NCI-H2107 (cell line): ENCODE measurements at places on chromosomes 1 and 21.

- no peak for DNase-seq
These were observed 48.3 kb downstream of the ZBTB18 start for GRCh38 chr1:244099258-244099930.

DNA sequence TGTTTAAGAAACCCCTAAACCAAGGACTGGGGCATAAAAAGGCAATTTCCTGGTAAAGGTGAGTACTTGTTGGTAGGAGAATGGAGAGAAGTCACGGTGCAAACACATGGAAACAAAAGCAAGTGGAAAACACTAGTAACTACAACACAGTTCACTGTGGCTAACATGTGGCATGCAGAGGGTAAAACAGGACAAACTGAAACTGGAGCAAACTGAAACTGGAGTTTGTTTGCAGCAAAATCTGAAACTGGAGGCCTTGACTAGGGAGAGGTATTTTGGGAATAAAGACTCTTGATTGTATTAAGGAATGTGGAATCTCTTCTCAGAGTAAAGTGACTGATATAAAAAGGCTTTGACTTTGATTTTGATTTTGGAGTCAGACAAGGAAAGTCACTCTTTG, 376.3 kb upstream of the PRMT6 start:
- no peak for DNase-seq

DNA sequence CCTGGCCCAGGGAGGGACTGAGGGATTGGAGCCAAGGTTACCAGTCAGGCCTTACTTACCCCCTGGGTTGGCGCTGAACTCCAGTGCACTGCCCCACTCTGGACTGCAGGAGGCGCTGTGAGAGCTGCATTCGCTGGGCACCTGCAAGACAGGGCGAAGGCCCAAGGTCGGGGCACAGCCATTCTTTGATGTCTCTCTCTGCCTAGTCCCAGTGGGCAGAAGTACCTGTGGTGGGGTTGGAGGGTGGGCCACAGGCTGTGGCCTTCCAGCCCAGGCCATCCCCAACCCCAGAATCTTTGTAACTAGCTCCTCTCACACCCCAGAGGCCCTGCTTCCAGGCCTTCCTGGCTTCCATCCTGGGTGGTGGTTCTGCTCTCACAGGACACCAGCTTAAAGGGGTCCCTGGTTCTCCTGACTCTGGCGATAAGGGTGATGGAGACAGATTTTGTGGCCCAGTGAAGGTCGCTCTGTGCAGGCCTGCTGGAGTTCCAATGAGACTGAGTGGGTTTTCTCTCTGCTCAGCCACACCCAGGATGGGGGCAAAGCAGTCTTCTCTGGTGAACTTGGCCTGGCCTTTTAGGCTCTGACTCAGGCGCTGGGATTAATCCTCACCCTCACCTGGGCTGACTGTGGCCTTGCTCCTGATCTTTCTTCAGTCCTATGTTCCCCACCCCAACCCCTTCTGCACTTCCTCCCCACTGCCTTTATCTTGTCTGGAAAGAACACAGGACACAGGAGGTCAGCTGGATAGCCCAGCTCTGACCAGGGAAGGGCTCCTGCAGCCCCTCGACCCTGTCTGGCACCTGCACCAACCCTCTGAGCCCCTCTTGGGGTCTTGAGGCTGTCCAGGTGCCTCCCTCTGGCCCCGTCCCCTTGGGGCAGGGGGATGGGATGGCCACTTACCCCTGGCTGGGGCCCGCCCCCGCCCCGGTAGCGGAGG, 954 bp downstream of the MYOG start:
- no peak for DNase-seq

GRCh38 chr1:178821134-178821866, 49.6 kb downstream of the ANGPTL1 start:
- DNase-seq: no peak

- DNase-seq: no peak
These were observed 18.9 kb upstream of the VWA5B1 start for GRCh38 chr1:20271498-20272400.

- no peak for DNase-seq
These were observed 97.6 kb upstream of the CD34 start for GRCh38 chr1:208008534-208008933.

GRCh38 chr1:91650764-91651163, 150.1 kb downstream of the CDC7 start:
- no peak for DNase-seq

GRCh38 chr1:121587777-121588176, 403.0 kb downstream of the SRGAP2C start:
- DNase-seq: no peak

- no peak for DNase-seq
These were observed 2.3 kb downstream of the MX1 start for GRCh38 chr21:41428311-41428710.

DNA sequence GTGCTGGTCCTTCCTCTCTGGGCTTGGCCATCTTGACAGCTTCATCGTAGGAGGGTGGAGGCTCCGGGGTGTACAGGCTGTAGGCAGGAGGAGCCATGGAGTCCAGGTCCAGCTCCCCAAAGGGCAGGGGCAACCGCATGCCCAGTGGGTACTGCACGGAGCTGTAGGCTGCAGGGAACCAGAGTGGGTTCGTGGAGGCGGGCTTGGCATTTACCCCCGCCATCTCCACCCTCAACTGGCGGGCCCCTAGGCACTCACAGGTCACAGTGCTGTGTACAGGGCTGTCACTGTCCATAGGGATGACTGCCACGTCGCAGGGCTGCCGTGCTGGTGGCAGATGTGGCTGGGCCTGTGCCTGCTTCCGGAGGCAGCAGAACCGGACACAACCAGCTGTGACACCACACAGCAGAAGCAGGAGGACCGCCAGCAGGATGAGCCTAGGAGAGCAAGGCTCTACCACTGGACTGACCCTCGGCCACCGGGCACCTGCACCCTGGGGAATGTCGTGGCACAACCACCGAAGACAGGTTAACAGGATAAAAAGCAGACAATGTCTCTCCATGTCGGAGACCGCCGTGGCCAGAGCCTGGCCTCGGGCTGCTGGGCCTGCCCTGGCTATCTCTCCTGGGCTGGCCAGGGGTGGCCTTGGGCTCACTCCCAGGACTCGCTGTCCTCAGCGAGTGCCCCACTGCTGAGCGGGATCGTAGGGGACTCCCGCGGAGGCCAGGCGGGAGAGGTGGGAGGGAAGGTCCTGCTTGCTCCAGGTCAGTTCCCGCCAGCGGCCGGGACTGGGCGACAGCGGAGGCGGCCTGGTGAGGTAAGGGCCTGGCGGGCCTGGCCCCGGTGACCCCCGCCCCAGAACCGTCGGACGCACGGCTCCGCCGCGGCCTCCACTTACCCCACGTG, 831 bp downstream of the TMEM52 start:
- DNase-seq: no peak

- DNase-seq: peak; percentile 35
These were observed 27.6 kb upstream of the SARS1 start for GRCh38 chr1:109185990-109186732.

DNA sequence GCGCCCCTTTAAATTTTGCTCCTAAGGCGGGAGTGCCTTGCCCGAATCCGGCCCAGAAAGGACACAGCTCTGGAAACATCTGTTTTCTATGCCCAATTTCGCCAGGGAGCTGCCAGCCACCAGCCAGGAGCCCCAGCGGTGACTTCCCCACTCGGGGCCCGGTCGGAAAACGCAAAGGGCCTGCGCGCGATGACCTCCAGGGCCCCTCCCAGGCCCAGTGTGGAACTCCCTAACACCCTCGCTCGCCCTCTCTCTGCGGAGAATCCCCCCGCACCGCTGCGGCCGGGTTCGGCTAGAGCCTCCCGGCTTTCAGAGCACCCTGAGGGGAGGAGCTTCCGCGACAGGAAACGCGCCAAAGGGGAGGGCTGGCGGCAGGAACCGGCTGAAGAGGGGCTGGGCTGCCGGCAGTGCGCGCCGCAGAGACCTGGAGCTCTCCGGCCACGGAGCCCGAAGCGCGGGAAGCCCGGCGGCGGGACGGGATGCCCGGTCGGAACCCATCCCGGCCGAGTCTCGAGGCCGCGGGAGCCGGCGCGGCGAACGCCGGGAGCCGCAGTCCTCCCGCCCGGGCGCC, 505 bp downstream of the CLSPN start:
- DNase-seq: peak; percentile 77

- no peak for DNase-seq
These were observed 738.4 kb downstream of the MATN1 start for GRCh38 chr1:29984862-29985605.

GRCh38 chr1:118101999-118102398, 83.0 kb downstream of the SPAG17 start:
- DNase-seq: no peak

DNA sequence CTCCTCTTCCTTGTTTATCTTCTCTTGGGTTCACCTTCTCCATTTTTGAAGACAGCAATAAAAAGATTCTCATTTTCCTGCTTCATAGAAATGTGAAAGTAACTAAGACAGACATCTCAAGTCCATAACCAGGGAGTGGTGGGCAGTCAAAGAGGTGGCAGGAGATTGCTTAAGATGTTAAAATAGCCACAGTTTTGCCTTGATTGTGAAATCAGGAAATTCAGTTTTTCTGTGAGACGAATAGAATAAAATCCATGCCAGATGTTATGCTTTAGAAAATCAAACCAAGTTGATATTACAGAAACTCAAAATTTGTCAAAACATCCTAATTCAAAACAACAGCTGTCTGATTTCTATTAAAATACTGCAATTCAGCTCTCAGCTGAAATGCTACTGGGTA, 57.2 kb downstream of the TNN start:
- no peak for DNase-seq

GRCh38 chr1:18480315-18481189, at the start of gene KLHDC7A:
Gene KLHDC7A (plus strand): TSS chr1:18480930. CDS start chr1:18480982, 52 bp downstream.
- DNase-seq: no peak

GRCh38 chr1:48233666-48234485, 11.4 kb downstream of the SLC5A9 start:
- DNase-seq: no peak

DNA sequence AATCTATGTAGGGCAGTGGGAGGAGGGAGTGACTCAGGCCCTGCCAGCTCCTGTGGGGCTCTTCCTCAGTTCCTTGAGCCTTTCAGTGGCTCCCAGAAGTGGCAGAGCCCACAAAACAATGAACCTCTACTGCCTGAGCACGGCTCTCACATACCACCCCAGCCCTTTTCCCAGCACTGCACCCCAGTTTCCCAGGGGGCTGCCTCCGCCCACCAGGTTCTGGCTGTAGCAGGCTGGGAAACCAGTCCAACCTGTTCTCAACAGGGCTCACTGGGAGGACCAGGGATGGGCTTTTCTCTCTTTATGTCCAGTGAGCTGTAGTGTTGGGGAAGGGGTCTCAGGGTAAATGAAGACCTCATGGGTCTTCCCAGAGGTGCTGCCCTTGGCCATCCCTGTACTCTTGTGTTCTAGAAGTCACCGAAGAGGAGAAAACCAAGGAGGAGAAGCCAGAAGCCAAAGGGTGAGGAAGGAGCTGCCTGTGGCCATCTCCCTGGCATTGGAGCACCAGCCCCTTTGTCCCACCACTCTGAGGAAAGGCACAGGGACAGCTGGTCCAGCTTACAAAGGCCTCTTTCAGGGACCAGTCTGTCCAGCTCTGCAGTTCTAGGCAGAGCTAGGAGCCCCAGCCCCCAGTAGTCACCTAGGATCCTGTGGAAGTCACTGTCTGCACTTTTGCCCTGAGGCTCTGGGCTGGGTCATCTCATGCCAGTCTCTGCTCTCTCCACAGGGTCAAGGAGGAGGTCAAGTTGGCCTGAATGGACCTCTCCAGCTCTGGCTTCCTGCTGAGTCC, 3.5 kb downstream of the MARCKSL1 start:
- no peak for DNase-seq

- DNase-seq: no peak
These were observed 3.2 kb upstream of the CCNL2 start for GRCh38 chr1:1402072-1402900.

- no peak for DNase-seq
These were observed 11.0 kb downstream of the DMRTB1 start for GRCh38 chr1:53470155-53470554.

DNA sequence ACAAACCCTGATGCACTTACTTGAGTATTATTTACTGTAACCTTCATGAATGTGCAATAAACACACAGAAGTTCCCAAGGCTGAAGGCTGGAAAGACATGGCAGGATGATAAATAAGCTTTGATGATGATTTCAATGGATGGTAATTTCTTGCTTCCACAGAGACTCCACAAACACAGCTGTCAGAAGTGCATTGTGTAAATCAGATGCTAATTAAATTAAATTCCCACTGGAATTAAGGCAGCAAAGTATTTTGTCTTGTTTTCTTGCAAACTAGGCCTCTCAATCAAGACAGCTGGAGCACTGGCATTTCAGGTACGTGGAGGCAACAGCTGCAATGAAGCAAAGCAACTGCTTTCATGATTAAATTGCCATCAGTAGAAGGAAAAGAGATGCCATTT, 24.1 kb downstream of the FAM177B start:
- DNase-seq: no peak

GRCh38 chr1:64292399-64292798, 89.0 kb downstream of the UBE2U start:
- DNase-seq: no peak

DNA sequence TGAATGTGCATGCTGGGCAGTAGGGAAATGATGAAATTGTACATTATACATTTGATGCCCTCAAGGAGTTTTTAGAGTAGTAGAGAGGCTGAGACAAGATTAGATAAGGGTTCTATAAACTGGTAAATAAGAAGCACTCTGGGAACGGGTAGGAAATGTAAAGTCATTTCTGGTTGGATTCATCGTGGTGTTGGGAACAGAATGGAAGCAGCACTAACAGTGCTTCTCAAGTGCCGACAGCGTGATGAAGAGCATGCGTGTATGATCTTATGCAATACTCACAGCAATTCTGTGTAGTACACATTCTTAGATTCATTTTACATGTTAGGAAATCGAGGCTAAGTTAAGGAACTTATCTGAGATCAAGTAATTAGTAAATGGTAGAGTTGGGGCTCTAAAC, 45.9 kb downstream of the GPR88 start:
- DNase-seq: no peak

DNA sequence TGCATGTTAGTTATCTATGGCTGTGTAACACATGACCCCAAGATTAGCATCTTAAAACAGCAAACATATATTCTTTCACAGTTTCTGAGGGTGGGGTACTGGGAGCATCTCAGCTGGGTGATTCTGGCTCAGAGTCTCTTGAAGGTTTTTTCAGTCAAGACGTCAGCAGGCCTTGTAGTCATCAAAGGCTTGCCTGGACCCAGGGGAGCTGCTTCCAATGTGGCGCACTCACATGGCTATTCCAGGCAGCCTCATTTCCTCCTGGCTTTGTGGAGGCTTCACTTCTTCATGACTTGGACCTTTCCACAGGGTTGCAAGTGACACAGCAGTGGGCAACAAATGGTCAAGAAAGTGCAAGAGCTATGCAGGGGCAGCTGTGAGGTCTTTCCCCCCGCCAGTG, 114.7 kb downstream of the ACTL8 start:
- no peak for DNase-seq

GRCh38 chr1:36555041-36555440, 72.3 kb upstream of the CSF3R start:
- no peak for DNase-seq

- DNase-seq: peak; percentile 50
These were observed 37.3 kb downstream of the IFNAR1 start for GRCh38 chr21:33362044-33362555.

DNA sequence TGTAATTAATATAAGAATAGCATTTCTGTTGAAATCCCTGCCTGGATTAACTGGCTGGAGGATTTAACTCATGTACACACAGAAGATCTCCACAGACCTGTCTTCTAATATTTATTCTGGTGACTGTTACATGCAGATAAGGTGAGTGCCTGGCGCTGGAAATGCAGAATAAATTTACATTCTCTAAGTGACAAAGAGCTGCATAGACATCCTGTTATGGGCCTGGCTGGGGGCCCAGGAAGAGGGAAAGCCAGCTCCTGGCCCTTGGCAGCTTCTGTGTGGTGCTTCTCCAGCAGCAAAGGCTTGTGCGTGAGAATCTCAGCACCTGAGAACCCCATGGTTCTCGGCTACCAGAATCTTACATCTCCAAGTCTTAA, 446.6 kb downstream of the PTPRU start:
- DNase-seq: no peak
